ENCODE measurements at places on chromosomes 1 and 21.

DNA sequence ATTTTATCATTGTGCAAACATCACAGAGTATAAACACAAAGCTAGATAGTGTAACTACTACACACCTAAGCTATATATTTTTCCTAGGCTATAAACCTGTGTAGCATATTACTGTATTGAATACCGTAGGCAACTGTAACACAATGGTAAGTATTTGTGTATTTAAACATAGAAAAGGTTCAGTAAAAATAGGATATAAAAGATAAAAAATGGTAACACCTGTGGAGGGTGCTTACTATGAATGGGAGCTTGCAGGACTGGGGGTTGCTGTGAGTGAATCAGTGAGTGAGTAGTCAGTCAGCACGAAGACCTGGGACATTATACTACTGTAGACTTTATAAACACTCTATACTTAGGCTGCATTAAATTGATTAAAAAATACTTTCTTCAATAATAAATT lies 4.1 kb downstream of the DTL start:
- no peak for DNase-seq

- DNase-seq: peak; percentile 42
Measured at GRCh38 chr1:180239145-180240096, 9.4 kb downstream of the LHX4 start.

GRCh38 chr1:21332554-21333311 lies 42.5 kb upstream of the ECE1 start:
- no peak for DNase-seq

GRCh38 chr21:17045214-17045853 lies 467.5 kb upstream of the CXADR start:
- no peak for DNase-seq

DNA sequence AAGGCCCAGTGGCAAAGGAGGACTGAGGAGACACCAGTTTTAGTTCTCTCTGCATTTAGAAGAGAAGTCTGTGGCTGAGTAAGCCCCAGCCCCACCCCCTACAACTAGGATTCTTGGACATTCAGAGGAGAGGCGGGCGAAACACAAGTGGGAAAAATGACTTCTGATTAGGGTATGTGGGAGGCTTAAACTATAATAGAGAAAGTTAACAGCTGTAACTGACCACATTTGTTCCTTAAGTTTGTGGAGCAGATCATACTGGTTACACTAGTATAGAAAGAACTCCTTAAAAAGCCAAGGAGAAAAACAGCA lies 11.2 kb upstream of the TRIM33 start:
- no peak for DNase-seq

- no peak for DNase-seq
Measured at GRCh38 chr21:14688412-14688811, 142.3 kb upstream of the SAMSN1 start.

GRCh38 chr1:152585586-152585985 lies 5.3 kb upstream of the LCE3D start:
- no peak for DNase-seq

DNA sequence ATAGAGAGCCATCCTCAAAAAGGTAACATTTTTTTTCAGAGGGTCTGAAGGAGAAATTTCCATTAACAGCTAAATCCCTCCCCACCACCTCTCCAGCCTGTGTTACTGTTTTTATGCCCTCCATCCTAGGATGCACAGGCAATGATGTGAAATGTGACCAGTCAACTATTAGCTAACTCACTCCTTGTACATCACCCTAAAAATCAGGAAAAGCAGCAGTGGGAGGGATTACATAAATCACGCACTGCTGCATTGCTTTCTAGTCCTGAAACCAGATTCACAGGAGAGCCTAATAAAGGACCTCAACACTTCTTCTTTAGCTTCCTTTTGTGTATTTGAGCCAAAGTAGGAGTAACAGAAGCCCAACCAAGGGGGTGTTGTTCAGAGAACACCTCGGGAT lies 66.3 kb downstream of the LMO4 start:
- no peak for DNase-seq

- DNase-seq: no peak
Measured at GRCh38 chr1:219442611-219443061, 170.3 kb downstream of the ZC3H11B start.

DNA sequence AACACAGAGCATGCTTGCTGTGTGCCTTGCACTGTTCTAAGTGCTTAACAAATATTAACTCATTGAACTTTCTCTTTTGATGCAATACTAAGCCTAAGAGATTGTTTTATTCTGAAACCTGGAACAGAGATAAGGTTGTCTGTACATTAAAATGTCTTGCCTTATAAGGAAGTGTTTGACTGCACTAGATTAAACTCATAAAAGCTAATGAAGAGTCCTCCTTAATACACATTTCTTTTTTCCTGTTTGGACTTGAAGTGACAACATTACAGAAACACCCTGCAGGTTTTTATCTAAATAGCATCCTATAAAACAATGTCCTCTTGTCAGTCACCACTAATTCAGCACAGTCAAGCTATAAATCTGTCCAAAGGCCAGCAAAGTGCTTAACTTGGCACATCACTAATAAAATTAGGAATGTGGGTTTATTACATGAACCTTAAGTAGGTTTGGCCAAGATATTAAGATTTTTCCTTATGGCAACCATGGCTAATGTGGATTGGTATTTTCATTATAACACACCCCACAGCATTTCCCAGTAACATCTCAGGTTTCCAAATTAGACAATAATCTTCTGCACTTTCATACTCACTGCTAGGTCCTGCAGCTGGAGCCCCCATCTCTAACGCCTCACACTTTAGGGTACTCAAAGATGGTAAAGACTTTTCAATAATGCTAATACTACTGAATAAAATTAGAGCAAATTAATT lies 389.7 kb downstream of the LMO4 start:
- DNase-seq: no peak
